ENCODE measurements at places on chromosomes 5 and 9.

DNA sequence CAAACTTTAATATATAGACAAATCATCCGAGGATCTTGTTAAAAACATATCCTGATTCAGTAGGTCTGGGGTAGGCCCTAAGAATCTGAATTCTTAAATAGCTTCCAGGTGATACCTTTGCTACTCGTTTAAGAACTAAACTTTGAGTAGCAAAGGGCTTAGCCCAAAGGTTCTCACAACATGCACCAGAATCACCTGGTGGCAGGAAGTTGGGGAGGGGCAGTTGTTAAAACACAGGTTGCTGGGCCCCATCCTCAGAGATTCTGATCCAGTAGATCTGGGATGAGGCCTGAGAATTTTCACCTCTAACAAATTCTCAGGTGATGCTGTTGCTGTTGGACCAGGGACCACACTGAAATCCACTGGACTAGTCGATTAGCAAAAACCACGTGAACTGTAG lies 20.0 kb upstream of the RGMB start:
- DNase-seq: no peak

- DNase-seq: no peak
These were observed 57.2 kb downstream of the MAPKAP1 start for GRCh38 chr9:125649826-125650225.

DNA sequence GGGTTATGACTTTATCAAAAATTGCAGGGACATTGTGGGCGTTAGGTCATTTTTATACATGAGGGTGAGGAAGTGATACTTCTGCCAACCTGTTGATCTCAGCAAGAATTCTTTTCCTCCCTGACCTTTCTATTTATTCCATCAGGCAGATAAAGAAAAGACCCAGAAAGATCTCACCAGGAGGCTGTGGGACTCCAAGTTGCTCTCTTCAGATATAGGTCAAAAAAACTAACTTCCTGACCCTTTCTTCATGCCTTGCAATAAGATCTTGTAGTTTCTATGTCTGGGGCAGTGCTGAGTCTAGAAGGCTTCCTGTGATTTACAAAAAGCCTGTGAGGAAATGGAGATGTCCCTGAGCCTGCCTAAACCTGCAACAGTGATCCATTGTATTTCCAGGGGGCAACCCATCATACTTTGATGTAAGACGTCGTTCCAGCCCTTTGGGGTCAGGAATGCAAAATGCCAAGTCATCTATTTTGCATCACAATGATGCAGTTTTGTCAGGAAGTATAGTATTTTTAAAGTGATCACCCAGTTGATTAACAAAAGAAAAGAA lies 22.0 kb upstream of the PIK3R1 start:
- DNase-seq: peak; percentile 16

DNA sequence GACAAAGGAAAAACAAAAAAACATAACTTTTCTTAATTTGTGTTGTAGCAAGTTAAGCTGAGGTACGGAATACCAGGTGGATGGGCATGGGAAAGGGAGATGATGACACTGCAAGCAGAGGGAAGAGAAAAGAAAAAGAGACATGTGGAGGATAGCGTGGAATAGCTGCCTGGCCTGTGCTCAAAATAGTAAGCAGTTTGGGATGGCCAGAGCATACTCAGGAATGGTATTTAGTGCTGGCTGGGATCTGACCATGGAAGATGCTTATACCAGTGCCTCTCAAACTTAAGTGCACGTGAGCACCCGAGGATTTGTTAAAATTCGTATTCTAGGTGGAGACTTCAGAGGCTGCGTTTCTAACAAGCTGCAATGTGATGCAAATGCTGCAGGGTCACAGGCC lies 41.3 kb downstream of the LNPEP start:
- DNase-seq: no peak

DNA sequence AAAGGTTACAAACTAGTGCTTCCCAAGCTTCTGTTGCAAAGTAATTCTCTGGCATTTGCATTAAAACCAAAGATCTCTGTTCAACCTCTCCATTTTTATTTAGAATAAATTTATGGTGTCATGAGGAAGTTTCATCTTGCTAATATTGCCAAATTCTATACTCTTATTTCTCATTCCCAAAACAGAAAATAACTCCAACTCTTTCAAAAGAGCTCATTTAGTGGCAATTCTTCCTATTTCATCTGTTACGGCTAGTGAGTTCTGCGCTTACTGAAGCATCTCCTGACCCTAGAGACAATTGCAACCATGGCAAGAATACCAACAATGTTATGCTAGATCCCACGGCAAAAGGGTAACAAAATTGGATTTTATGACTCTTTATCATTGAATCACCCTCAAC lies 97.0 kb downstream of the HINT1 start:
- no peak for DNase-seq

DNA sequence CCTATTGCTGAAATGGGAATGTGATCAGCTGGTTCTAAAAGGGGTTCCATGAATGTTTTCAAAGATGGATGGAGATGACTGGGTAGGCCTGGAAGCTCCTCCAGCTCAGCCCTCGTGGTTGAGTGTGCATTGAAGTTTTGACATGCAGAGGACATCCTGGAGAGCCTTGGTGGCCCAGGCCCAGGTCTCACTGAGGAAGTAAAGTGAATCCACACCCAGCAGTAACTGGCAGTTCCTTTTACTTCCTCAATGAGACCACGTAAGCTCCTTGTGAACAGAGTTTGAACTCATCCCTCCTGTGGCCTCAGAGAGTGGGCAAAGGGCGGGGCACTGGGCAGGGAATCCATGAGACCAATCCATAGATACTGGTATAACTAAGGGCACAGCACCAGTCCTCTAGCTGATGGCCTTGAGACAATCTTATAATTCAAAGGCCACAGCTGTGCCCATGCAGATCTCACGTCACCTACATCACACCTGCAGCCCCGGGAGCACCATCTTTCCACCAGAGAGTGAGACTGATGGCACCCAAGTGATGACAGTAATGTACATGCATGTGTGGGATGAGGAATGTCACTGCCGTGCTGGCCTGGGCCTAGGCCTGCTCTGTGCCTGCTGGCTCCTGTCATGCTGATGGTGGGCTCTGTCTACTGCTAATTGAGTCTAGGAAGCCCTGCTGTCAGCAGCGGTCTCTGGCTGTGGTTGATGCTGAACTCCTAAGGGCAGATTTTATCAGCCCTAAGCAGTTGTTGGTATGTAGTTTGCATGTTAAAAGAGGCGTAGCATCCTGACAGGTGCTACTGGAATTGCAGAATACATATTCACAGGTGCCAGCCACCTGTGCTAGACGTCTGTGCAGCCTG lies 257.8 kb downstream of the FSTL4 start:
- no peak for DNase-seq

GRCh38 chr9:16387382-16387781 lies 483.1 kb downstream of the BNC2 start:
- no peak for DNase-seq

GRCh38 chr5:178131446-178131996 lies 707 bp downstream of the RMND5B start:
- DNase-seq: no peak

DNA sequence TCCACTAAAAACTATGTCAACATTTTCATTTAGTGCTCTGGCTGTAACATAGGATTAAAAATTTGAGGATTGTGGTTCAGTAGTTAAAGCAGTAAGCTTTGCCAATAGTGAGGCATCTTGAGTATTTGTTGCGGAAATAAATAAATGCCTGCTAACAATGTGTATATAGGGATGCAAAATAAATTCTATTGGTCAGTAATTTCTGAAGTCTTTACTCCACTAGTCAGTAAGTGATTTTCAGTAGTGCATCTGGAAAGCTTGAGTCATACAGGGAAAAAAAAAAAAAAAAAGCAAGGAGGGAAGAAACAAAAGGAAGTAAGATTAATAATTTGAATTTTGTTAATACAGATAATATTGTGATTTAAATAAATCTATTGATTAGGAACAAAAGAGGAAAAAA lies 21.0 kb downstream of the NIPBL start:
- DNase-seq: no peak

- no peak for DNase-seq
These were observed 142.2 kb downstream of the SNX18 start for GRCh38 chr5:54659700-54660131.

DNA sequence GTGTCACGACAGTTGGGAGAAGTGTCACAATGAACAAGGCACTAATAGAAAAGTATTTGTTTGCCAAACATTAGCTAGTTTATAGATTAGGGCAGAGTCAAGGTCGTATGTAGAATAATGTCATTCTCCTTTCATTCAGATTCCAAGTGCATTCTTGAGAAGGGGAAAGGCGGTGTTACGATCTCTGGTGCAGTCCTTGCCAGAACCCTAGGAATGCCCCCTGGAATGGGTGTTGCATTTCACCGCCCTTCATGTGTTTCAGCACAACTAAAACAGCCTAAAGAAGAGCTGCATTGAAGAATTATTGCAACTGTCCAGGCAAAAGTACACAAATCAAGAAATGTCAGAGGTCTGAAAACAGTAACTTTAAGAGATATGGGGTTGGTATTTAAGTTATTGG lies 721.0 kb upstream of the WWC1 start:
- no peak for DNase-seq

- no peak for DNase-seq
These were observed 195.5 kb downstream of the MAN2A1 start for GRCh38 chr5:109885205-109885604.

All from foreskin melanocyte (primary cell).